ENCODE measurements at places on chromosomes 1 and 21.
A peak's percentile ranks its signal among the peaks of the same experiment; 100 is the strongest.

- no peak for DNase-seq
Measured at GRCh38 chr1:226814751-226815537, 55.5 kb upstream of the PSEN2 start.

- DNase-seq = no peak
Measured at GRCh38 chr1:234628089-234628488, 18.1 kb upstream of the IRF2BP2 start.

GRCh38 chr1:240343966-240344365 lies 252.3 kb downstream of the FMN2 start:
- DNase-seq = no peak

DNA sequence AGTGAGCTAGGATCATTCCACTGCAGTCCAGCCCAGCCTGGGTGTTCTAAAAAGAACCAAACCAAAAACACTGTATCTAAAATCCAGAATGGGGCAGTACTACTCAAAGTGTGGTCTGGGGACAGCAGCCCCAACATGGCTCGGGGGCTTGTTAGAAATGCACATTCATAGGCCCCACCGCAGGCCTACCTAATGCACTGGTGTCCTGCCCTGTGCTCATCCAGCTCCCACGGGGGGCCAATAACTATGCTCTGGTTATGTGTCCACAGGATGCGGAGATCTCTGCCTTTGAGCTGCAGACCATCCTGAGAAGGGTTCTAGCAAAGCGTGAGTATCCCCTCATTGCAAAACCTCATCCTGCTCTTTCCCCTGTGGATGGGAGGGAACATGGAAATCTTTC lies 51.5 kb downstream of the CAPN2 start:
- no peak for DNase-seq

- DNase-seq = no peak
Measured at GRCh38 chr1:195415584-195415983, 1192.7 kb downstream of the KCNT2 start.

DNA sequence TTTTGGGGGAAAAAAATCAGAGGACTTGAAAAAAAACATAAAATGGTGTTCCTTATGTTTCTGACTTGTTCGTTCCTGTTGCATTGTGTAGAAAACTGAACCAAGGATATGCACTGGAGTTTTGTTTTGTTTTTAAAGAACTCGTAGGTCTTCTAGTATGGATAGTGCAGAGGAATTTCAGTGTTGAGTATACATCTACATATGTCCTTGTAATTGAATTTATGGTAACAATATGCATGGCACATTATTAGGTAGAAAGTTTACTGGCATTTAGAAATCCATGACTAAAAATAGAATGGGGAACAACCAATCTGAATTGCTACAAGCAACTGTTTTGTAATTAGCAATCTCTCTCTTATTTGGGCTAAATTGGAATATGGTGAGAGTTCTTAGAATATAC lies 188.3 kb upstream of the ZRANB2 start:
- no peak for DNase-seq

- DNase-seq = no peak
Measured at GRCh38 chr1:98887507-98887906, 117.2 kb downstream of the PLPPR5 start.

- no peak for DNase-seq
Measured at GRCh38 chr1:28297826-28298225, 31.0 kb upstream of the MED18 start.

DNA sequence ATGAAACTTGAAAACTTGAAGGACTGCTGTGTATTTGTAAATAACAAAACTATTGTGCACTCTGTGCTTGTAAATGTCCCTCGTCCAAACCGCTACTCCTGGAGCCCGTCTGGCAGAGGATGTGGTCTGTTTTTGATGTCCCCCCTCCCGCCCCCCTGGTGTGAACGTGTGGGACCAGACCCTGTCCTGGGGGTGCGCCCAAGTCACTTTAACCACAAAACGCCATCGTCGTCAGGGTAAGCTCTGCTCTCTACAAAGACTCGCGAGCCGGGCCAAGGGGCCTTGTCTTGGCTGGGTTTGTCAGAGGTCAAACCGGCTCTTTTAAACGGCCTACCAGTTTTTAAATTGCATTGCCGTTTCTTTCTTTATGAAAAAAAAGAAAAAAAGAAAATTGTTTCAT lies 87.4 kb upstream of the TMEM51 start:
- no peak for DNase-seq

DNA sequence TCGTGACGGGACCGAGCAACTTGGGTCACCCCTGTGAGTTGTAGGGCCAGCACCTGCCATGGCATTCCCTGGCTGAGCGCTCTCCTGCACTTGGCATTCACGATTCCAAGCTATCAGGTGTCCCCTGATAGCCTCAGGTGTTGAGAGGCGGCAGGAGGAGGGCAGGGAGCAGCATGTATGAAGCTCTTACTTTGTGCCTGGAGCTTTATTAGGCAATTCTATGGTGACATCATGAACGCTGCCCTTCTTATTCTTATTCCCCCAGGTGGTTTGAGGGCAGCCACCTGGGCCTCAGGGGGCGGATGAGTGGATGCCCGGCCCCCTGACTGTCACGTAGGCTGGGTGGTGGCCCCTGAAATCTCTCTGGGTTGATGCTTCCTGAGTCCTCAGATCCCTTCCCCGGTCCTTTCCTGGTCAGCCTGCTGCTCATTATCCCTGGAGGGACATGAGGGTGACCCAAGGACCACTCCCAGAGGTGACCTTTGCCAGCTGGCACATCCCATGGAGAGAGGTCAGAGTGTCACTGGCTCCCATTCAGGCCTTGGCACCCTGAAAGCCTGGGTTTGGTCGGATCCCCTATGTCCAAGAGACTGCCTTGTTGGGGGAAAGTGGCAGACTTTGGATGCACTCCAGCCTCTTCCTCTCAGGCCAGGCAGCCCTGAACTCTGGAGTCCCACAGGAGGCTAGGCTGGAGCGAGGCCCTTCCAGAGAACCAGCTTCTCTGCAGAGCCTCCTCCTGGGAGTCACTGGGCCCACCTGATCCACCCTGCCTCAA lies 51.9 kb downstream of the SPSB1 start:
- no peak for DNase-seq

DNA sequence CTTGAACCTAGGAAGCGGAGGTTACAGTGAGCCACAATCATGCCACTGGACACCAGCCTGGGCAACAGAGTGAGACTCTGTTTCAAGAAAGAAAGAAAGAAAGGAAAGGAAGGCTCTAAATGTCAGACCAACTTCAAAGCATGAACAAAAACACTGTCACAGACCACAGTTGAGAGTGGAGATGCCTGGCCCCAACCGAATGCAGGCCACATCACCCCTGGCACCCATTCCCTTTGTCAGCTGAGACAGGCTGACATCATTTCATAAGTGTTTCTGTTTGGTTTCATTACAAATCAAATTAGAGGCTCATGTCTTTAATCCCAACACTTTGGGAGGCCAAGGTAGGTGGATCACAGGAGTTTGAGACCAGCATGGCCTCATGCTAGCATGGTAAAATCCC lies 28.6 kb upstream of the NADK start:
- DNase-seq = no peak

GRCh38 chr1:197178998-197179397 lies 32.5 kb upstream of the ASPM start:
- no peak for DNase-seq

DNA sequence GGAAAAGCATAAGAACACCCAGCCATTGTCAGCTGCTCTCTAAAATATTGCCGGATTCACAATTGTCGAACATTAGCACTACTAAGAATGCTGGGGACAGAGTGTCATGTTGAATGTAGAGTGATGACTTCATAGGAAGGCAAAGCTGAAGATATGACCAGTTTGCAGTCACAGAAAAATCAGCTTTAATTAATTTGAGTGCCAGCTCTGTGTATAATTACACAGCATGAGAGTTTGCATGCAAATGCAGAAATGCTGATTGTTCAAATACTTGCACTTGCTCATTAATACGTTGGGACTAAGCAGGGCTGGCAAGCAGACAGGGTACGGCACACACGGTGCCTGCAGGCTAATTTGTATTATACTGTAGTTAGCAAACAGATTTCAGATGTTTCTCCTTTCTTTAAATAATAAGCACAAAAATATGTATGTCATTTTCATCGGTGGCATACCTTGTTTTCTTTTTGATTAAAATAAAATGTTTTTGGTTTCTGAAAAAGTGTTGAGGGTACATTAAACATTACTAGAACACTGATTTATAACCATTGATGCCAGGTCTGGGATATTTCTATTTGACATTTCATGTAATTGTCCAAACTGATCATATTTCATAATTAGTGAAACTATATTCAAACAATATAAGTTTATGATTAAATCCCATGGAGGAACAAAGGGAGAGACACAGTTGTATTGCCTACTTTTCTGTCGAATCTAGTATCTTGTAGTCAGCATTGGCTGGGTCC lies 99.8 kb upstream of the ADGRL2 start:
- no peak for DNase-seq

- DNase-seq = no peak
Measured at GRCh38 chr21:31795992-31796391, 64.1 kb upstream of the SCAF4 start.

DNA sequence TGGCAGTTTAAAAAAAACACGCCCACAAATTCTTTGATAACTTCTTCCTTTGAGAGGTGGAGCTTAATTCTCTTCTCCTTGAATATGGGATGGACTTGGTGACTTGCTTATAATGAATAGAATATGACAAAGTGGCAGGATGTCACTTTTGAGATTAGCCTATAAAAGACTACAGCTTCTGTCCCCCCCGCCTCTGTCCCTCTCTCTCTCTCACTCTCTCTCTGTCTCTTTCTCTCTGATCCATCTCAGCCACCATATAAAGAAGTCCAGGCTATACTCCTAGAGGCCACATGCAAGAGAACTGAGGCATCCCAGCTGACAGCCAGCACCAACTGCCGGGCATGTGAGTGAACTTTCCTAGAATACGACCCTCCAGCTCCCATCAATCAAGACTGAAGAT lies 7.7 kb upstream of the DMBX1 start:
- DNase-seq = no peak

DNA sequence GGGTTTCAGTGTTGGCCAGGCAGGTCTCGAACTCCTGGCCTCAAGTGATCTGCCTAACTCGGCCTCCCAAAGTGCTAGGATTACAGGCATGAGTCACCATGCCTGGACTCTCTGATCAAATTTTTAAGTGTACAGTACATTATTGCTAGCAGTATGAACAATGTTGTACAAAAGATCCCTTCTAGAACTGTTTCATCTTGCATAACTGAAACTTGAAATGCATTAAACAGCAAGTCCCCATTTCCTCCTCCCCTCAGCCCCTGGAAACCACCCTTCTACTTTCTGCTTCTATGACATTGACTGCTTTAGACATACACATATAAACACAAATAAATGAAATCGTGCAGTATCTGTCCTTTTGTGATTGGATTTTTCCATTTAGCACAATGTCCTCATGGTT lies 463.4 kb downstream of the PTPRC start:
- no peak for DNase-seq

- no peak for DNase-seq
Measured at GRCh38 chr1:69256036-69256435, 311.7 kb upstream of the LRRC7 start.

DNA sequence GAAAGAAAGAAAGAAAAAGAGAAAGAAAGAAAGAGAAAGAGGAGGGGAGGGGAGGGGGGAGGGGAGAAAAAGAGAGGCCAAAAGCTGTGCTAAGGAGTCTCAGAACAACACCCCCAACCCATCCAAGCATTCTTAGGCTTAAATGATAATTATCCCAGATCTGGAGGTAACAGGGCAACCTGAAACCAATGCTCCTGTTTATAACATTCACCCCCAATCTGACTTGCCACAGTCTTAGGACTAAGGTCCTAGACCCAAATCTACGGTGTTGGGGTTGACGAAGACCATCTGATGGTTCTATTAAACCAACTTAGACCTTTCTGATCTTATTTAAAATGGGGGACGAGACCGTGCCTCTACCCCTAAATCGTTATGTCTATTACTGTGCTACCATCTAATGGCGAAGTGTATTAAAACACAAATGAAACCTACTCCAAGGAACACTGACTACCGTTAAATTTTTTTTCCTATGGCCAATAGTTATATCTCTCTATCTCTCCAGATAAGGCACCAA lies 119.3 kb upstream of the CDC42BPA start:
- no peak for DNase-seq

- no peak for DNase-seq
Measured at GRCh38 chr1:54374766-54375165, 31.4 kb downstream of the SSBP3 start.

DNA sequence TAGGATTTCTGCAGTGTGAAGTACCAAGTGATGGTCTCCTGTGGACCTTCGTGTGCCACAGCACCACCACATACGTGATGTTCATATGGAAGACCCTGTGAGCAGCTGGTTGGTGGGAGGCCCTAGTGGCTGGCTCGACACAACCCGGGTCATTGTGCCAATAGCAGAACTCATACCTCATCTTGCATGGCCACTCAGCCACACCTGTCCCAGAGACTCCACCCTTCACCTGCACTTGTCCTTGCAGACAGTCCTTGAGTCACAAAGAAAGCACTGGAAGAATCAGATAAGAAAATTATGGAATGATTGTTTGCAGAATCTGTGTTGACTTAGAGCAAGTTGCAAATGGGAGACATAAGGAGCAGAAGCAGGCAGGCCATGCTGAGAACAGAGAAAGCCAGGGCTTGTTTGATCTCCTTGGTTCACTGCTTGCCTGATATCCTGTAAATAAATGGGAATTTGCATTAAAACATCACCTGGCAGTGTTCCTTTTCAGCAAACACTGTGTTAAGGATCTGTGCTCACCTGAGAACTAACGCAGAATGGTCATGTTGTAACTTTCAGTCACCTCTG lies 307.7 kb downstream of the SIPA1L2 start:
- no peak for DNase-seq

GRCh38 chr1:61230523-61230922 lies 148.2 kb downstream of the NFIA start:
- no peak for DNase-seq

GRCh38 chr1:53295295-53295694 lies 32.6 kb downstream of the LRP8 start:
- DNase-seq = no peak

DNA sequence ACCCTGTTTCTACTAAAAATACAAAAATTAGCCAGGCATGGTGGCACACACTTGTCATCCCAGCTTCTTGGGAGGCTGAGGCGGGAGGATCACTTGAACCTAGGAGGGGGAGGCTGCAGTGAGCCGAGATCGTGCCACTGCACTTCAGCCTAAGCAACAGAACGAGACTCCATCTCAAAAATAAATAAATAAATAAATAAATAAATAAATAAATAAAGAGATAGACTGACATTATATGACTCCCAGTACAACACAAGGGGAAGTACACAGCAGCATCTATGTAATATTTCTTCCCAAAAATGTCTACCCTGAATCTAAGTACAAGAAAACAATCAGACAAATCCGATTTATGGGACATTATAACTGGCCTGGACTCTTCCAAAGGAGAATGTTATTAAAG lies 35.1 kb downstream of the LUZP1 start:
- no peak for DNase-seq

GRCh38 chr1:17419626-17420328 lies 19.7 kb downstream of the RCC2 start:
- DNase-seq = peak; percentile 47
